ENCODE measurements at places on chromosomes 6 and 20. TPM values are rescaled to one million over a fixed set of nuclear protein-coding genes. Genes with fewer than 3 reads are reported as not detected.

GRCh38 chr6:117870486-117871242 lies 36.4 kb upstream of the SLC35F1 start:
- no peaks in the 10 kb centered on the region for H3K36me3 ChIP-seq
- no peaks in the 10 kb centered on the region for H3K4me1 ChIP-seq
- no peaks in the 10 kb centered on the region for H3K27me3 ChIP-seq
- no peak overlapping the region for H3K4me3 ChIP-seq

- peaks cover 2% of the 10 kb centered on the region for H3K36me3 ChIP-seq
- no peak for DNase-seq
- H3K4me3 ChIP-seq: no peak overlapping the region
These were observed 109.6 kb downstream of the ASXL1 start for GRCh38 chr20:32467506-32468312.

Gene COL9A3
- total RNA-seq: 26.1 TPM

Gene MRPS18B
- 57.2 TPM for total RNA-seq

Gene SLC35D3
- total RNA-seq: 0.54 TPM
